CD4-positive, alpha-beta T cell treated with Interleukin-21 for 1 hour (primary cell): ENCODE measurements at places on chromosomes 6 and 20.

DNA sequence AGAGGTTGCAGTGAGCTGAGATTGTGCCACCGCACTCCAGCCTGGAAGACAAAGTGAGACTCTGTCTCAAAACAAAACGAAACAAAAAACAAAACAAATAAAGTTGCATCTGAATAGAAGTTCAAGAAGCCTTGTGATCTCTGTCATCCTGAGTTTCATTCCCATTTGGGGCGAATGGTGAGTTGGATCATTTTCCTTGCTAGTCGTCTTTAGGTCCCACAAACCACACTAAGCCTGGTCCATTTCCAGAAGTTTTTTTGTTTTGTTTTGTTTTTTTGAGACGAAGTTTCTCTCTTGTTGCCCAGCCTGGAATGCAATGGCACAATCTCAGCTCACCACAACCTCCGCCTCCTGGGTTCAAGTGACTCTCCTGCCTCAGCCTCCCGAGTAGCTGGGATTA lies 33.8 kb downstream of the ZNF217 start:
- no peak for DNase-seq

GRCh38 chr6:55694148-55694547 lies 115.2 kb upstream of the HMGCLL1 start:
- DNase-seq = no peak

DNA sequence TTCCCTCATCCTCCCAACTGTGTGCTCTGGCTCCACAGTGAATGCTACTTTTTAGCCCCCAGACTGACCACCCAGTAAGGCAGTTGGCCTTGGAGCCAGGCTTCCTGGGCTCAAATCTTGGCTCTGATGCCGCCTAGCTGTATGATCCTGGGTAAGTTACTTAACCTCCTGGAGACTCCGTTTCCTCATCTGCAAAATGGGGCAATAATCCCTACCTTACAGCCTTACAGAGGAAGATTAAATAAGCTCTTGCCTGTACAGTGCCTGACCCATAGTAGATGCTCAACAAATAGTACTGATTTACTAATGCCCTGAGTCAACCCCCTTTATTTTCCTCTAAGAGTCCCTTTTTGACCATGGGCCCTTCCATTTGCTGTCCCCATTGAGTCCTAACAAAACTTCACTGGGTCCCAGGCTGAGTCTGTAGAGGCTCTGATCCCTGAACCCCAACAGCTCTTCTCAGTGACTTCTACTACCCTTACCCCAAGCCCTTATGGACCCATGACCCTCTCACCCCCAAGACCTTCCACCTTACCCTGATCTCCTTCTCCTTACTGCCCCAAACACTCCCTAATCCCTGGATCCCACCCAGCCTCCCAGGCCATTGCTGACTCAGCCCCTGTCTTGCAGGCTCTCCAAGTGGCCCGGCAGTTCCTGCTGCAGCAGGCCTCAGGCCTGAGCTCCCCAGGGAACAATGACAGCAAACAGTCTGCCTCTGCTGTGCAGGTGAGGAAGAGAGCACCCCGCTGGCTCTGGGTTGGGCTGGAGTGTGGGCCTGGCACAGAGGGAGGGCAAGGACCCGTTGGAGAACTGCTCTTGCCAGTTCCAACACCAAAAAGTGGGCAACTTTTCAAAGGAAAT lies 31.4 kb downstream of the FOXP4 start:
- no peak for DNase-seq

DNA sequence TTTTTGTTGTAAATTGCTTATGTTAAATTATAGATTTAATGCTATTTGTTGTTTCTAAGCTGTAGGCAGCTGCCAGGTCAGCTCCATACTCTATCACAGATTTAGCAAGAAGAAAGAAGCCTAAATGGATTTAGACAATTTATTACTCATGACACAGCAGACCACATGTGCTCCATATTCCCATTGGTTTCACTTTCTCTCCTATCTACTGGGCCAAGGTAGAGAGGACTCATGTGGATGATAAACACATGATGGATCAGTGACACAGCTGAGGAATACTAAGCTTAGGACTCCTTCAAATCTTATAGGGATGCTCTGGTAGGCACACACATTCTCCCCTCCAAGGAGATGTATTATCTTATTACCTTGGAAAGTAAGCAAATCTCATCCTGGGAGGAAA lies 553.0 kb upstream of the ADGRB3 start:
- no peak for DNase-seq

- no peak for DNase-seq
Measured at GRCh38 chr20:29443819-29444218, 1813.6 kb upstream of the DEFB115 start.

DNA sequence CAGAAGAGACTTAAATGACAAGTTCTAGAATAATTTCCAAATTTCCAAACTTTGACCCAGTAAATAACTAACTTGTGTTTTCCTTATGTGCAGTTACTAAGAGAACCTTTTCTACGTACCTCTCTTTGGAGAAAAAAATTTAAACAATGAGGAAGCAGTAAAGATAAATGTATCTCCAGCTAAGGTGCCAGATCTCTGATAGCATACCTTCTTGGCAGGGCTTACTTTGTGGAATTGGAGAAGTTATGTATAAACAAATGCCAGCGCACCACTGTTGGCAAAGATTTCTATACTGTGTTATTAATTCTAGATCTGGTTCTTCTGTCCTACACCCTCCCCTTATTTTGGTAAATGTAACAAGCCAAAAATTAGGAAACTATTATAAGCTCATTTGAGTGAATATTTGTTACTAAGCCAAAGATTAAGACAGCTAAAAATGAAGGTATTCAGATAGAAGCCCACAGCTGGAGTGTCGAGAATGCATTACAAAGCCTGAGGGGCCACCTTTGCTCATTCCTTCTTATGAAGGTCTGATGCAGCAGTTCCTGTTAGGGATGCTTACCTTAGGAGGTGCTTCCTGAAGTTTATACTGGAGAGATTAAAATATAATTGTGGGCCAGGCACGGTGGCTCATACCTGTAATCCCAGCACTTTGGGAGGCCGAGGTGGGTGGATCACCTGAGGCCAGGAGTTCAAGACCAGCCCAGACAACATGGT lies 373.1 kb upstream of the SOX4 start:
- no peak for DNase-seq
